ENCODE measurements at places on chromosomes 2 and 18.

- no peak for DNase-seq
Measured at GRCh38 chr2:42809131-42809818, 16.9 kb upstream of the HAAO start.

DNA sequence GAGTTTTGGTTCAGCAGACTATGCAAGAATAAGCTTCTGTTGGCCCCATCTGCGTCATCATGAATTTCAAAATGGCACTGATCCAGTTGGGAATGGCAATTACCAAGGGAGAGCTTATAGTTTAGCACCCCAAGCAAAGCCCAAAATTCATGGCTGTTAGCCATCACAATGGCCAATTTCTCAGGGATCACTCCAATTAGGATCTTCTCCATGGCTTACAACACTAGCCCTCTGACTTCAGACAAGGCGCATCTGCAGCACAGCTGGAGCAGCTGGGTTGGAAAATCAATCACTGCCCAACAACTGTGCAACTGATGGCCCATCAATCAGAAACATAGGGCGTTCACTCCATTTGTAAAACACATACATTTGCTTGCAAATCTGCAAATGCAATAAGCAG, 273.6 kb downstream of the SRBD1 start:
- no peak for DNase-seq

- DNase-seq, result no peak
Measured at GRCh38 chr2:192500550-192501200, 305.9 kb upstream of the TMEFF2 start.

DNA sequence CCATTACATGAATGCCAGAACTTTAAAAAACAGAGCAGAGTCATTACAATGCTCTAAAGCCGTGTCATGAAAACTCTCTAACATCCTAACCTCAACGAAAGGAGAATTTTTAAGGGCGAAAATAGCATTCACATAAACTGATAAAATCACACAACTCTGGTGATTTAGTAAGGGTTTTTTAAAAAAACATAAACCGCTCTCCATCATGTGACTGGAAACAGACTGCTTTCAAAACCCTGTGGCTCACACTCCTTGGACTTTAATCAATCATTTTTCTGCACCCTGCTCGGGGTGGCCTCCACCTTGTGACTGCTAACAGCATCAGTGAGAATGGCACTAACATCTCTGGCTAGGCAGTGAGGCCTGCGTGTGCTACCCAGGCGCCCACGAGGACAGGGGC, 12.1 kb downstream of the DOCK10 start:
- no peak for DNase-seq

DNA sequence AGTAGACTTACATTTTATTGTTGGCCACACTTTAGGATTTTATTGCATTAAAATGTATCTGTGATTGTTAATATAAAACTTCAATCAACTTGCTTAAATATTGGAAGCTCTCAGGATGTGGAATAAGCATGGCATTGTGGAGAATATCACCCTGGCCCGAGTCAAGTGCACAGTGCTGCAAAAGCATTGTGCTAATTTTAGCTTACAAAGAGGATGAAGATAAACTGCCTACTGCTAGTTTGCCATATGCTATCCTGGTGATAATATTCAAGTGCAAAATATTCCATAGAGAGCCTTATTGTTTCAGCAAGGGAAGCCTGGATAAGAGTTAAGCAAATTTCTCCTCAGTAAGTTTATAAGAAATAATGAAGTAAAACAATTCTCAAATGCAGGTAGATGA, 54.5 kb downstream of the MEIS1 start:
- DNase-seq, result no peak

DNA sequence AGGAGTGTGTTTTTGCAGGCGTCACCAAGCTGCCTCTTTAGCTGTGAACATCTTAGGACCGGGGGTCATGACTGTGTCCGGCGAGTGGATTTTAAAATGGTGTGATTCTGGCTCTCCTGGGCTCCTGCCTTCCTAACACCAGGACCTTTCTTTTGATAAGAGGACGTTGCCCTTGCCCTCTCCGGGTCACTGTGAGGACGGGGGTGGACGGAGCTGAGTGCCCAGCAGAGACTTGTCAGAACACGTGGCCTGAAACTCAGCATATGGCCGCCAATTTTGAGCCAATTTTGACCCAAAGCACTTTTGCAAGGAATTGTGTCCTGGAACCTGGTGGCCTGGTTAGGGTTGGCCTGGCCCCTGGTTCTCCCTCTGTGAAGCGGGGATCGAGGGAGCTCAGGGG, 40.2 kb downstream of the RTP5 start:
- no peak for DNase-seq

GRCh38 chr18:2610549-2610948, 39.2 kb downstream of the NDC80 start:
- DNase-seq, result no peak

DNA sequence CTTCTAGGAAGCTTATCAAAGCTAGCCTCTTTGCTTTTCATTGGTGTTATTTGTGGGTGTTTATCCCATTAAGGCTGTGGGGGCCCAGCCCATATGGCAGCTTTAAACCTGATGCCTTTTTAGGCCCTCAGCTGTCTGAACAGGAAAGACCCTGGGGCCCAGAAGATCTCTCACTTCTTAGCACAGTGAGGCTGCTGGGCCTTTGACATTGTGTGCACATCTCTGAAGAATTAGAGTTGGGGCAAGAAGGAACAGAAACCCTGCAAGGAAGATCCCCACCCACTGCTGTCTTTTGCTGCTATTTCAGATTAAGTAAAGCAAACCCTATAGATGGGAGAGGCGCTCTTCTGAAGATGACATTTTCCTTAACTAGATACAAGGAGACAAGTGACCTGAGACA, 250.0 kb downstream of the SMAD2 start:
- no peak for DNase-seq

DNA sequence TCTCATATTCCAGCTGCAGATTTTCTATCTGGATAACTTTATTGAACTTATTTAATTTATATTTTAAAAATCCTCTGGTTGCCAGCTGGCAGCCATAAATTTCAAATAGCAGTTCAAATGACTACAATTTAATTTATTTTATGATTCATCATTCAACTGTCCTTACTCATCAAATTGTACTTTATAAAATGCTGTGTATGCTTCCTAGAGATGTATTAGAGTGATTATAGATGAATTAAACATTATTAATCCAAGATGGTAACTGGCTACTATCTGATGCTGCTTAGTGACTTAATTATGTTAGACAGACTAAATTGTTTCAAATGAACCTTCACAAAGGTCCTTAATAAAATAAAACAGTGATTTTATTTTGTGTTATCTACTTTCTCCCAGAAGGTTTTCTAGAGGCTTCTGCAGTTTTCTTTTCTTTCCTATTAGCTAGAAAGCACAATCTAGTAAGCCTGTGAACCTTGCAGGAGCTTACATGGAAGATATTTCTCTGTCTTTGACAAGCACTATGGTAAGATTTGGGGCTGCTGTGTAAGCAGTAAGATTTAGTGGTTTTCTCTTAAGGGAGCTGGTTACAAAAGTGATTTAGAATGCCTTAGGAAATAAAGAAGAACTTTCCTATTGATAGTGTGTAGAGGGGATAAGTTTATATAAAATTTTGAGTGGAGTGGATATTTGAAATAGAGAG, 322.3 kb downstream of the FSIP2 start:
- DNase-seq, result no peak

- no peak for DNase-seq
Measured at GRCh38 chr18:70920840-70921374, 632.1 kb downstream of the SOCS6 start.

DNA sequence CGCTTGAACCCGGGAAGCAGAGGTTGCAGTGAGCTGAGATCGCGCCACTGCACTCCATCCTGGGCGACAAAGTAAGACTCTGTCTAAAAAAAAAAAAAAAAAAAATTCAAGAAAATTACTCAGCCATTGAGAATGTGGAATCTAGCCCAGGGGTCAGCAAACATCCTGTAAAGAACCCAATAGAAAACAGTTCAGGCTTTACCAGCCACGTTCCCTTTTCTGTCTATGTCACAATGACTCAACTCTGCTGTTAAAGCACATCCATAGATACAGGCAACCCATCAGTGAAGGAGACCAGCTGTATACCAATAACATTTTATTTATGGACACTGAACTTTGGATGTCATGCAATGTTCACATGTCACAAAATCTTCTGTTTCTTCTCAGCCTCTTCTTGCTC, 435.6 kb upstream of the GYPC start:
- DNase-seq, result no peak

- DNase-seq, result no peak
Measured at GRCh38 chr2:230932556-230933511, 7.8 kb upstream of the GPR55 start.

DNA sequence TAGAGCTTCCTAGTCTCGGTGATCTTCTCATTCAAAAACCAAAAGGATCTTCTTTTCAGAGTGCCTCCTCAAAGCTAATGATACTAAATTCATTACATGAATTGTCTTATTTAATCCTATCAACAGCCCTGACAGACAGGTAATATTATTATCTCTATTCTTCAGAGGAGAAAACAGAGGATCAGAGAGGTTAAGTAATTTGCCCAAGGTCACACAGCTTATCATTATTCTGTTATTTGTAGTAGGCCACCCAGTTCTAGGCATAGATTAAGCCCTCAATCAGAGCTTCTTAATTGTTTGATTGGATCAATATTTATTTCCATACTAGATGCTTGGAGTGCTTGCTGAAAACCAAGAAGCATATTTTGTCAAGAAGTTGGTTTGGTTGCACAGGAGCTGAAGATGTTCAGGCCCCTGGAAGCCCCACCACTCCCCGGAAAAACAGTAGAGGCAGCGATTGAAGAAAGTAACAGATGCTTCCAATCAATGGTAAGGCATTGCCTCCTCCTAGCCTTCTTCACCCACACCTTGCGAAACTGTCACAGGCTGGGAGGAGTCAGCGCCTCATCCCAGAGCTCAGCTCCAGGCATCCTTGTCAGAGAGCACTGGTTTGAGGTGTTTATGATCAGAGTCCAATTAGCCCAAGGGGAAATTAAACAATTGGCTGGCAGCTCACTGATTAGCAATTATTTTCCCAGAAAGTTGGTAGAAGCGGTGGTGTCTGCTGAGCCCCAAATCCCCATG, 487.2 kb downstream of the BCL11A start:
- no peak for DNase-seq

DNA sequence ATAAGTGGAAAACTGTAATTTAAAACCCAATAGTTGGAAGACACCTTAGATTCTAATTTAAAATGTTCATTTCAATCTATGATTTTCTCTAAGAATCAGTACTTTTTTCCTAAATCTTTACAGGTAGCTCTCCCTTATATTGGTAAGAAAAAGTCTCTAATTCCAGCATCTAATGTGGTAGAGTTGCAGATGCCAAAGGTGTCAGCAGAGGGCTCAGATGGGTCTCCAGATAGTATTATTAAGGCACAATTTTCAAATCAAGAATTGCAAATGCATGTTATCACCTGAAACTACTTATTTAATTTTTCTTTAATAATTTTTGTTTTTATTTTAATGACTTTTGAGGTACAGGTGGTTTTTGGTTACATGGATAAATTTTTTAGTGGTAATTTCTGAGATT, 25.5 kb upstream of the ITGA4 start:
- DNase-seq, result no peak

DNA sequence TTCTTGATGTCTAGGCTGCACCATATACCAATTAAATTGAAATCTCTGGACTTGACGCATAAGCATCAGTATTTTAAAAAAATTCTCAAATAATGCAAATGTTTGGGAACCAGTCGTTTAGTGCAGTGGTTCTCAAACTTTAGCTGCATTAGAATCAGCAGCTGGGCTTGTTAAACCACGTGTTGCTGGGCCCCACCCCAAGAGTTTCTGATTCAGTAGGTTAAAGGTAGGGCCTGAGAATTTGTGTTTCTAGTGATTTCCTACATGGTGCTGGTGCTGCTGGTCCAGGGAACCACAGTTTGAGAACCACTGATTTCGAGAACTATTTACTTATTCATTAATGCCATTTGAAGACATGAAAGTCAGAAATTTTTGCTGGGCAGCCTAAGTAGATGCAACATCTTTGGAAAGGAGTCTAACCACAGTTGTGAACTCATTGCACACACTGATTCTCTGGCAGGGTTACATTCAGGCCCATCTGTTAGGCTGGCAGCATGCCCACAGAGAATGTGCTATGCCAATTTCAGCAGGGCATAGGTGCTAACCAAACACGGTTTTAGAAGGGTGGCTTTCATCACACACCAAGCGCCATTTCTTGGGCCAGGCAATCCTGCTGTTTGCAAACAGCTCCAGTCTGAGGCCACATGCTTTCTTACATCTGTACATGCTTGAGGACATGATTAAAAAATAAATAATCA, 26.4 kb upstream of the ATP5MC3 start:
- no peak for DNase-seq

DNA sequence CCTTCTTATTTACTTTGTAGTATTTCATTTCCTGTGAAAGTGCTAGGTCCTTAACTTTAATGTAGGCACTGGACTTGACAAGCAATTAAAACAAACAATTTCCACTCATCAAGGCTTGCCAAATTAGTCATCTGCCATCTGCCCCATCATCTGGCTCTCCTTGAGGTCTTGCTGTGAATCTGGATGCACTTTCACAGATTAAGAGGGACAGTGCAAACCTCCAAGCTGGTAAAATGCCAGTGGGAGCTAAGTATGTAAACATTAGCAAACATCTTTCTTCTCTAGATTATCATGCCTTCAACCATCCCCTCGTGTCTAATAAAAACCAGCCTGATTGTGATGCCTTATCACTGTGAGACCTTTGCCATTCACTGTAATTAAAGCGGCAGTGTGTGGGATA, 402.9 kb downstream of the ERBB4 start:
- DNase-seq, result peak; percentile 99

GRCh38 chr18:13051950-13052349, 60.8 kb downstream of the CEP192 start:
- no peak for DNase-seq

DNA sequence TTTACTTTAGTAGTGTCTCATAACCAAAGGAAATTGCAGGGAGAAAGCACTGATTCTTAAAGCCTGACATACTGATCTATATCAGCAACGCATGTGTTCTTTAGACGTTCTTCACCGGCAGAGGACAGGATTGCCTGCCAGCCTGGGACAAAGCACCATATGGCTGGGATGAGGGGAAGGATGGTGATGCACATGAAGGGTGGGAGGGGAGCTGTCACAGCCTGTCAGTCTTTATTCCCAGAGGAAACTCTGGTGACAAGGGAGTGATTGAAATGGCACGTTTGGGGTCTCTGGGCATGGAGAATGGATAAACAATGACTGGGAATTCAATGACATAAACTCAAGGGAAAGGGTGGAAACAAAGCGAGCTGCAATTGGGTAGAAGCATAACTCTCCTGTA, 808.1 kb downstream of the DCC start:
- DNase-seq, result no peak

- DNase-seq, result no peak
Measured at GRCh38 chr2:105231232-105231619, 10.3 kb upstream of the GPR45 start.

GRCh38 chr2:5596868-5597267, 95.3 kb upstream of the SOX11 start:
- no peak for DNase-seq

GRCh38 chr2:164835302-164835701, 6.3 kb downstream of the COBLL1 start:
- DNase-seq, result no peak

Measured in C1 segment of cervical spinal cord (tissue), 14 donors.